ENCODE measurements at places on chromosomes 3 and 15. TPM values are rescaled to one million over a fixed set of nuclear protein-coding genes. Genes with fewer than 3 reads are reported as not detected.

DNA sequence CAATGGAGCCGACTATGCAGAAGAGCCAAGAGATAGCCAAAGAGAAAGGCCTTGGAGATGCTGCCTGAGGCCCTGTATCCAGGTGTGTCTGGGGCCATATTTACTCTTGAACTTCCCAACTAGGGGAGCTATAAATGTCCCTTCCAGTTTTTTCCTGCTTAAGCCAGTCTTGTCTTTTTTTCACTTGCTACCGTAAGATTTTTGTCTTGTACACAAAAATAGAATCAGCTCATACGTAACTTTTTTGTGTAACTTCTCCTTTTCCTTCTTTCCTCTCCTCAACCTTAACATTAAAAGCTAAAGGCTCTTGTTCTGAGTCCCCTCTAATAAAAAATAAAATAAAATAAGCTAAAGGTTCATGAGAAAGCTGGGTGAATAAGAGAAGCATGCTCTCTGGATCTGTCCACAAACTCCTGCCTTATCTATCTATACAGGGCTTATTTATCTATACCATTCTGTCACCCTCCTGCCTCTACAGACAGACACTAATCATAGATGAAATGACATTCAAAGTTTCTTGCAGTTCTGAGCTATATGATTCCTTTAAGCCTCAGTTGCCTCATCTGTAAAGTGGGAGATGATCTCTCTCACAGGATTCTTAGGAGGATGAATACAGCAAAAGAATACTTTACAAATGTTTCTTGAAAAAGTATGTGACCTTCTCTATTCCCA lies 4.6 kb downstream of the SUMF1 start:
- no peak for DNase-seq

DNA sequence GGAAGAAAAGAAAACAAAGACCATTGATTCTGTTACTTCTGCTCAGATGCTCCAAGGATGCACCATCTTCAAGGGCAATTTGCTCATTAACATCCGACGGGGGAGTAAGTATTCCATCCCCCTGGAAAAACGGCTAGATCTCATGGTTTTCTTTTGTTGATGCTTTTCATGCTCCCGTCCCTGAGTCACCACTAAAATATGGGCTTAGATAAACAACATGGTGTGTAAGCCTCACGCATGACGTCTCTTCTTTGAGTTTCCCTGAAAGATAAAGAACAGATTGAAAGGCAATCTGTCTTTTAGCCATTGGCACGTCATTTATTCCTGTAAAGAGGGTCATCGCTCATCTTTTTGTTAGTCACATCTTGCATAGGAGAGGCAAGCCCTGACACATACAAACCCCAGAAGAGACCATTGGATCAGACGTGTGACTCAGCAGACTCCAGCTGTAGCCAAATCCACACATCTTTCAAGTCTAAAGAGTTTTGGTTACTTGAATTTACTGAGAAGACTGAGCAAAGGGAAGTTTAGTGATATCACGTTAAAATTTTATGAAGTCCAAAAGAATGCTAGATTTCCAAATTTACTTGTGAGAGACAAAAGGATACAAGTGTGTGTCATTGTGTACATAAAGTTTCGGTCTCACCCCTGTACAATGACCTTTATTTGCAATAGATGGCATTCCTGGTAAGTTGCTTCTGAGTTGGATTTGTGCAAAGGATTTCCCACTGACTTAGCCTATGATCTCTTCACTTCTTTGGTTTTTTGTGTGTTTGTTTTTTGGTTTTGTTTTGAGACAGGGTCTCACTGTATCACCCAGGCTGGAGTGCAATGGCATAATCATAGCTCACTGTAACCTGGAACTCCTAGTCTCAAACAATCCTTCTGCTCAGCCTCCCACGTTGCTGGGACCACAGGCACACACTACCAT lies 110.5 kb downstream of the PGPEP1L start:
- DNase-seq, result no peak

Gene LRRIQ4
- total RNA-seq, result not detected

DNA sequence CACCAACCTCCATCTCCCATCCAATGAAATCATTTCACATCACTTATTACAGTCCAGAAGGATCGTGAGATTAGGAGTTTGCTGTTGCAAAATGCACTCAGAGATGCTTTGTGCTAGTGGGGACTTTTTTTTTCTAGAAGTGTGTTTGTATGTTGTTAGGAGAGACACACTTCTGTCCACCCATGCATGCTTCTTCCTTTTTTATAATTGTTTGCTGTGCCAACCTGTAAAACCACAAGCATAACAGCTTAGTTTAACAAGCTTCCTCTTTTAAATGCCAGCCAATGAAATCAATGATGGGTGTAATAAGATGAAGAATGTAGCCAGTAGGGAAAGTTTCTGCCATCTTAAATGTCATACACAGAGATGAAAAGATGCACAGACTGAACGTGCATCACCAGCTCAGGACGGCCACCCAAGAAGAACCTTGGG lies 305.6 kb upstream of the STT3B start:
- DNase-seq, result no peak

- DNase-seq, result no peak
Measured at GRCh38 chr3:65484964-65485363, 553.8 kb downstream of the MAGI1 start.

- DNase-seq, result no peak
Measured at GRCh38 chr3:133820889-133821675, 15.5 kb downstream of the SRPRB start.

DNA sequence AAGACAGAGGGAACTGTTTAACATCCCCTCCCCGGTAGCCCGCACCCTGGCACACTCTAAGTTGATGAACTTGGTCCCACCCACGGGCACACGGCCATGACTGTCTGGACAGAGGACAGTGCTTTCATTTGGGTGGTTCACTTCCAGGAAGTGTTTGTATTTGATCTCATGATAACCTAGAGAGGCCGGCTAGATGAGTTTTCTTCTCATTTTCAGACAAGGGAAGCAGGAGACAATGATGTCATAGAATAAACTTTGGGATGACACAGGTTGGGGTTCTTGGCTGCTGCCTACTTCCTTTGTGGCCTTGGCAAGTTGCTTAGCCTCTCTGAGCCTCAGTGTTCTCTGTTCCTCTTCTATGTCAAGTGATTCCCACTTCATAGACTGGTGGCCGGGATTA lies 16.1 kb upstream of the LYSMD4 start:
- no peak for DNase-seq

Gene GPR176
- not detected for total RNA-seq

Gene COL7A1
- total RNA-seq, result 1.3 TPM

DNA sequence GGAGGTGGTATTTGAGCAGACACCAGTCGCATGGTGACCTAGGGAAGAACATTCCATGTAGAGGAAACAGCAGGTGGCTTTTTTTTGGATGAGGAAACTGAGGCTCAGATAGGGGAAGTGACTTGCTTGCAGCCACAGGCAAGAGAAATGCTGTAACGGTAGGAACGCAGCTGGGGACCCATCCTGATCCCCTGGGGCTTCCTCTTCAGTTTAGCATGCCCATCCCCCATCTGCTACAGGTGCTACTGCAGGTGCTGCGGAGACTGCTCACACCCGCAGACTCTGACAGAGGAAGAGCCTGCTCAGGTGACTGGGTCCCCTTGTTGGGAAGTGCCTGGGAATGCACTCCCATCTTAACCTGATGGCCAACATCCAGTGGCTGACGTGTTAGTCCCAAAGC lies 55.4 kb upstream of the SEC13 start:
- no peak for DNase-seq

Gene TMEM44
- total RNA-seq, result 3.3 TPM

GRCh38 chr3:182626484-182627467 lies 166.5 kb upstream of the ATP11B start:
- no peak for DNase-seq

DNA sequence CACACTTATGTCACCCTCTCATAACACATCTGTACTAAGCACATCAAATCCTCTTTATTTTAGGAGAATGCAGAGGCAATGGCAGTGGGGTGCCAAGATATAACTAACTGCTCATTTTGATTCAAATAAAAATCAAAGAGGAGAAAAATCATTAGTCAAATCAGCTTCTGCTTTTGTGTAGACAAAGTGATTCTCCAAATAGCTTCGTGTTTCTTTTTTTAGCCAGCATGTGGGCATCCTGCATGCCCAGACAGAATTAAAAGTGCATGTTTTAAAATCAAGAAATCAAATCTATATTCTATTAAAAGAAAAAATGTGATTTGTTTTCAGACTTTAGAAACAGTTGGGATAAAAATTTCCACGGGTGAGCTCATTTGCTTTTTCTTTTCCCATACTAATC lies 761.3 kb upstream of the CFAP20DC start:
- DNase-seq, result no peak

DNA sequence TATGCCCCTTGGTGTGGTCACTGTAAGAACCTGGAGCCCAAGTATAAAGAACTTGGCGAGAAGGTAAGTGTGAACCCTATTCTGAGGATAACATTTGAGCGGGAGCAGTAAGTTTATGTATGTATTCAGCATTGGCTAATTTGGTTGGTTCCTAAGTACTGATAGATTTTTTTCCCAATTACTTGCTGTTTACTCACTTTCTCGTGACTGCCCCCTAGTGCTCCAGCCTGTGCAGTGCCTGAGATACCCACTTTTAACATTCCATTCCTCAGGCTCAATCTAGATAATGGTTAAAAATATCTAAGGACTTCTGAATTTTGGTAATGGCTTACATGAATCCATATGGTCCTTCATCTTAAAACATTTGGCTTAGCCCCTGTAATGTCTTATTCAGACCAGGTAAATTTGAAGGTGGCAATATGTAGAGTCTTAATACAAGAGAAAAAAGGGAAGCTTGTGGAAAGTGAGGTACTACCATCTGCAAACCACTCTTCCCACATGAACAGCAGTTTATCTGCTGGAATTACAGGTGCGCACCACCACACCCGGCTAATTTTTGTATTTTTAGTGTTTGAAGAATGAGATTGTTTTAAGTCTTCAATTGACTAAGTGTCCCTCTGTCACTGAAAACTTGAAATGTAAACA lies 7.1 kb downstream of the ELL3 start:
- peak; percentile 41 for DNase-seq

GRCh38 chr3:169440926-169441325 lies 222.6 kb downstream of the MECOM start:
- no peak for DNase-seq

GRCh38 chr3:158617982-158618875 lies 26.1 kb upstream of the GFM1 start:
- DNase-seq, result no peak

DNA sequence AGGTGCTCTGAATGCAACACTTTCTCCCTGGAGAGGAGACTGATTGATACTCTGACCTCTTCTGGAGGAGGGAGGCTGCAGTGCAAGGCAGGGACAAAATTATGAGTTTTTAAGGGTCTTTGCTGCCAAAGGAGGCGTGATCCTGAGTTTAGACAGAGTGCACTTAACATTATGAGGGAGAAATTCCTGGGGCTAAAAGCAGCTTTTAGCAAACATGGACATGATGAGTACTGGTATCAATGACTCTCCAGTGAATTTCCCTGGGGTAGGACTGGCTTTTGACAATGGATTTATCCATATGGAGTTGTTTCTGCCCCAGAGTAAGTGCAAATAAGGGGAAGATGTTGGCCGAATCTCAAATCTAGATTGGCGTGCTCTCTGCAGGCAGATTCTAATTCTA lies 133.1 kb downstream of the THSD4 start:
- DNase-seq, result no peak

DNA sequence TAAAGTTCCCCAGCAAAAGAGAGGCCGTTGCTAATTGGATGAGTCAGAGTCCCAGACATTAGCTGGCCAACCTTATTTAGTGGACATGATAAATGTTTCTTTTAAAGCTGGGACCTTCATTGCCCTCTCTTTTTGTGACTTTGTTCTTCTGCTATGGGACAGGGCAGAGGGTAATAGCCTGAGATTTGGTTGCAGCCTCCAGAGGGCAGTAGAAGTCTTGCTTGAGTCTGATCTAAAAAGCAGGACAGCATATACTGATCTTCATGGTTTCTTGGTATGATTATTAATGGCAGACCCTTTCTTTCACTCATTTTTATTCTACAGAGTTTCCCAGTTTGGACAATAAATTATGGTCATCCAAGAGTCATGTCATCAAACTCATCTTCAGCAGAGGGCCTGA lies 25.1 kb upstream of the ZKSCAN7 start:
- no peak for DNase-seq

DNA sequence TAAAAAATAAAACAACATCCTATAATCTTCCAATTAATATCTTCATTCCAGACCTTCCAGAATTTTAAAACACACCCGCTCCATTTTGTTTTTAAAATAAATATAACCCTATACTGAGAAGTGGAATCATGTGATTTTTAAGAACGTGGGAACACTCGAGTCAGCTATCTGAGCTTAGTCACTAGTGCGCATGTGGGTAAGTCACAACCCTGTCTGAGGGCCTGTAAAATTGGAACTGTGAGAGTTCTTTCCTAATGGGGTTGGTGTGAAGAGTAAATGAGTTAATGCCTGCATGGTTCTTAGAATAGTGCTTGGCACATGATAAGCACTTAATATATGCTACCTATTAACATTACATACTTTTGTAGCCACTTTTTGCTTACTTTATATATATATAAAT lies 19.9 kb upstream of the POLR2M start:
- no peak for DNase-seq

GRCh38 chr15:67050062-67050461 lies 15.3 kb upstream of the SMAD3 start:
- DNase-seq, result no peak

Gene ALDH1A3
- 1.2 TPM for total RNA-seq

DNA sequence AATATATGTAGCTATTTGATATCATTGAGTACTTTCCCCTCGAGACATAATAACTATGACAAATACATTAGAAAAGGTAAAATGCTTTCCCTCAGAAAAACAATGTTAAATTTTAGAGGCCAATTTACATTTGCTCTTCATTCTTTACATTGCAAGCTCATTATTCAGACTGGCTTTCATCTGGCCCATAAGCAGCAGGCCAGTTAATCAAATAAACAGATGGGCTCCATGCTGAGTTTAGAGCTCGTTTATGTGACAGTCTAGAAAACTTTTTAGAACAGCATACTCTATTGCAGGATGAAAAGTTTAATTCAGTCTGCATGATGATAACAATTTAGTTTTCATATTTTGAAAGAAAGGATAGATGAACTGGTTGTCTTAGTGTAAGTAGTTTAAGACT lies 150.6 kb downstream of the DUT start:
- no peak for DNase-seq

Gene TNIK
- 81.0 TPM for total RNA-seq

GRCh38 chr3:21621181-21621651 lies 129.8 kb downstream of the ZNF385D start:
- no peak for DNase-seq

DNA sequence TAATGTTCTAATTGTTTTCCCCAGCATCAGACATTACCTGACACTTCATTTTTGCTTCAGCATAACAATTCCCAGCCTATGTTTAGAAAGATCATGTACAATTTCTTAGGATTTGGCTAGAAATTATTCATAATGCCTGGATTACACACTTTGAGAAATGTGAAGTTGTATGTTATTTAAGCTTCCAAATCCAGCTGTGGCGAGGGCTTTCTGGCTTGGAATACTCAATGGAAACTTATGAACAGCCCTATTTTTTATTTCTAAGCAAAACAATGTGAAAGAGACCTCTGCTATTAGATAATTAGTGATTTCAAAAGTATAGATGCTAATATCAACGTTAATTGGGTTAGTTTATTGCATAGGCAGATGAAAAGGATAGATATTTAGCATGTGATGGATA lies 341.6 kb downstream of the ZNF385D start:
- no peak for DNase-seq

- no peak for DNase-seq
Measured at GRCh38 chr15:100728371-100729201, 126.2 kb downstream of the ASB7 start.

GRCh38 chr3:115968871-115969270 lies 345.6 kb downstream of the GAP43 start:
- no peak for DNase-seq

GRCh38 chr3:9416139-9416780 lies 18.8 kb downstream of the SETD5 start:
- no peak for DNase-seq

All from T-cell (primary cell).